ENCODE measurements at places on chromosomes 6 and 20.

DNA sequence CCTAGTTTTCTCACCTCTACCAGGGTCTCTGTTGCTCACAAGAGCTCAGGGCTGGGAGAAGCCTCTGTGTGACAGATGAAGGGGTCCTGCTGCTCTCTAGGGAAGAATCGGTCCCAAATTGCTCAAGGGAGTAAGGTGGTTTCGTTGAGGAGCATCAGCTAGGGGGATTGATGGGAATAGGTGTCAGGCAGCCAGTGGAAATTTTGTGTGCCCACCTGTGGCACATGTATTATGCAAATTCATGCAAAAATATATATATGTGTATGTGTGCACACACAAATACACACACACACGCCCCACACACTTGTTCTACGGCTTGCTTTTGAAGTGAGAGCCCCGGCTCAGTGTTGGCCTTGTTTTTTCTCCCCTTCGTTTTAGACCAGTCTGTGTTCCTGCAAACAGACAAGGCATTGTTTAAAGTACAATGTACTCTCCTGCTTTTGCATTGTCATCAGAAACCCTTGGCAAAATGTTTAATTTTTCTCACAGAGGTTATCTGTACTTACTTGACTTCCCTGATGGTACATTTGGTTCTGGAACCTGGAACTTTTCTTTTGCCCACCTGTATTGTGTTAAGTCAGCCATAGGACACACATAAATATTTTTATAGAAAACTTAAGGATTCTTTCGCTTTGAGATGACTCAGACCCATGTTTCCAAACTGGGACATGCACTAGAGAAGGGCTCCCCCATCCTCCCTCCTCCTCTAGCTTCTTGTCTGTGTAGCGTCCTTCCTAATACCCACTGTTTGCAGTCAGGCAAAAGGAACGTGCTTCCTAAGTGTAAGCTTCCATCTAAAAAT is 26.7 kb downstream of the FOXO3 start:
- DNase-seq = no peak

DNA sequence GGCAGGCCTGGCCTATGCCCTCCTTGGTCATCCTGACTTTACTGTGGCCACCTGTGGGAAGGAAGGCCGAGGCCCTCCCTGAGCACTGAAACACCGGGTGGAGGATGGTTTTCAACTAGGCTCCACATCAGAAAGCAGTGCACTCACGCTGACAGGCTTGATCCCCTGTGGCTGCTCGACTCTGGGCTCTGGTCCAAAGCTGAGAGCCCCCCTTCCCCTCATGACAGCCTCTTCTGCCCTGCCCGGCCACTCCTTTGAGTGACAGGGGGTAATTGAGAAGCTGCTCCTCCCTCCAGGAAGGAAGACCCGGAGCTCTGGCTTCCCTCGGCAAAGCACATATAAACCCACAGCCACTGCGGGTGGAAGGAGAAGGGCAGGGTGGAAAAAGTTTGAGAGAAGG is 43.6 kb downstream of the MUC22 start:
- DNase-seq = no peak

- DNase-seq = peak; percentile 88
Measured at GRCh38 chr6:26595669-26596269, 984 bp upstream of the ABT1 start.

GRCh38 chr6:115004204-115004603 is 661.4 kb upstream of the HS3ST5 start:
- no peak for DNase-seq

- no peak for DNase-seq
Measured at GRCh38 chr6:70396163-70396562, 17.1 kb upstream of the FAM135A start.

DNA sequence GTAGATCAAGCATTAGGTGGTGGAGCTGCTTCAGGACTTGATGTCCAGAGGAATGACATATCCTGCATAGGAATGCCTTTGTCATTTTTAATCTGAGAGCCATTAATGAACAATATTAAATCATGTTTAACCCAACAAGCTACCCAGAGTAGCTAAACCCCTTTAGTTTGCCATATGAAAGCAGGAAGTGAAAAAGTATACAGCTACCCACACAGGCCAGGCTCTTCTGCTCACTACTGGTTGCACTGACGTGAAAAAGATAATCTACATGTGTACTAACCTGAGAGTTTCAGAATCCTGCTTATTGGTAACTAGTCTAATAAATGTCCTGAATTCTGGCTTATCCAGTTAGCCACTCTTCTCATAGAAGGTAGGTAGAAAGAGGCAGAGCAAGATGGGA is 19.9 kb downstream of the GLYATL3 start:
- no peak for DNase-seq

GRCh38 chr6:46407776-46408530 is 83.3 kb downstream of the RCAN2 start:
- no peak for DNase-seq

- DNase-seq = no peak
Measured at GRCh38 chr6:118843685-118844390, 50.1 kb upstream of the ASF1A start.

GRCh38 chr6:33807606-33808005 is 3.8 kb upstream of the MLN start:
- DNase-seq = no peak

DNA sequence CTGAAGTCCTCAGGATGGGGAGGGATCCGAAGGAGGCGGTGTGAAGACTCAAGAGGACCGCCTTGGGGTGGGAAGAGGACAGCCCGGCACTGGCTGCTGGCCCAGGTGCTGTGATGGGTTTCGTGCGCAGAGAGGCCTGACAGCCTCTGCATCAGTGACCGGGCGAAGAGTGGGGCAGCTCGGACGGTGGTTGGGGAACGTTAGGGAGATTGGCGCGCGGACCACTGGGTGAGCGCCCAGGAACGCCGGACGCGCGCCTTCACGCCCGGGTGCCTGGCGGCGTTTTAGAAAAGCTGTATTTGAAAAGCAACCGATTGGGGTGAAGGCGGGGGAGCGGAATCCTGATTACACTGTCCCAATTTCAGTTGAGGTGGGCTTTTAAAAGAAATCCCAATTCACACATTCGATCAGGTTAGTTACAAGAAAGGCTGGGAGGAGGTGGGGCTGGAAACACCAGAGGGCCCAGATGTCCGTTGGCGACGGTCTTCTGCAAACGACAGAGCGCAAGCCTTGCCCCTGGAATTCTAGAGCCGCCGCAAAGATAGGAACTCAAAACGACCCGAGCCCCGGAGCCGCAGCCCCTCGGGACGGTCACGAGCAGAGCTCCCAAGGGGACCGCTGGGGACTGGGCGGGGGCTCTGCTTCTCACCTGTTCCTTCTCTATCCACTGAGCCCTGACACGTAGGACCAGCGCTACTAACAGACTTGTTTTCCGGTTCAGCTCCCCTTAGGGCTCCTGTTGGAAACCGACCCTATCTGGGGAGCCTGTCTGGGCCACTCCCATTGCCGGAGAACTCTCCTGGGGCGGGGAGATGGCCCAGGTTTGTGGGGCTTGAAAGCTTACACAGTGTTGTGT is 8.5 kb upstream of the TRIM40 start:
- no peak for DNase-seq

DNA sequence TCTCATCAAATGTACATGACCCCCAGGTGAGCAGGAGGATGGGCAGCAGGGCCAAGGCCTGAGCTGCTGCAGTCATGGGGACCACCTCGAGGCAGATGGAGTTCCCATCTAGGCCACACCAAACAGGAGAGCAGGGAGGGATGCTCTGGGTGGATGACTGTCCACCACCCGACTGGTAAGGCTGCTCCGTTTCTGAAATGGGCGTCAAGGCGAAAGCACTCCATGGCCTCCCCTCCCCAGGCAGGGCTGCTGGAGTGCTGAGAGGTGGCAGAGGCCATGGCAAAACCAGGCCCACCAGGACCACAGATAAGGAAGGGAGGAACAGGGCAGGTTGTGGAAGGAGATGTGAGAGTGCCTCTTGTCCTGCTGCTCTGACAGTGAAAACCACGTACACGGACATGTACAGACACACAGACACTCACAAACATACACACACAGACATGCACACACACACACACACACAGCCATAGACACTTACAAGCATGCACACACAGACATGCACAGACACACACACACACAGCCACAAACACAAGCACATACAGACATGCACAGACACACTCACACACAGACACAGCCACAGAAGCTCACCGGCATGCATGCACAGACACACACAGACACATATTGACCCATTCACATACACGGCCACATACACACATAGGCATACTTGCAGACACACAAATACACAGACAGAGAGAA is 93.2 kb downstream of the PSMG4 start:
- DNase-seq = no peak

DNA sequence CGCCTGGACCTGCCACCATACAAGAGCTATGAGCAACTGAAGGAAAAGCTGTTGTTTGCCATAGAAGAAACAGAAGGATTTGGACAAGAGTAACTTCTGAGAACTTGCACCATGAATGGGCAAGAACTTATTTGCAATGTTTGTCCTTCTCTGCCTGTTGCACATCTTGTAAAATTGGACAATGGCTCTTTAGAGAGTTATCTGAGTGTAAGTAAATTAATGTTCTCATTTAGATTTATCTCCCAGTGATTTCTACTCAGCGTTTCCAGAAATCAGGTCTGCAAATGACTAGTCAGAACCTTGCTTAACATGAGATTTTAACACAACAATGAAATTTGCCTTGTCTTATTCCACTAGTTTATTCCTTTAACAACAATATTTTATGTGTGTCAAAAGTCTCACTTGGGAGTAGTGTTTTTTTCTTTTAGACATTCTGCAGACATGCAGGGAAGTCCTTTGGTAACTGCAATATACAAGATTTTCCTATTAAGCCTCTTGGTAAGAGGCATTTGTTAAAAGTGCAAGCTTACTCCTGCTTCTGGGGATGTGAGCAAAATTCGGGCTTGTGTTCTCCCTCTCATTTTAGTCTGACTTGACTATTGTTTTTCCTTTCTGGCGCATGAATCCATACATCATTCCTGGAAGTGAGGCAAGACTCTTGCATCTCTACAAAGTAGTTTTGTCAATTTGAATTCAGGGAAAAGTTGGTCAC is 8.4 kb upstream of the DYNLRB1 start:
- DNase-seq = no peak

DNA sequence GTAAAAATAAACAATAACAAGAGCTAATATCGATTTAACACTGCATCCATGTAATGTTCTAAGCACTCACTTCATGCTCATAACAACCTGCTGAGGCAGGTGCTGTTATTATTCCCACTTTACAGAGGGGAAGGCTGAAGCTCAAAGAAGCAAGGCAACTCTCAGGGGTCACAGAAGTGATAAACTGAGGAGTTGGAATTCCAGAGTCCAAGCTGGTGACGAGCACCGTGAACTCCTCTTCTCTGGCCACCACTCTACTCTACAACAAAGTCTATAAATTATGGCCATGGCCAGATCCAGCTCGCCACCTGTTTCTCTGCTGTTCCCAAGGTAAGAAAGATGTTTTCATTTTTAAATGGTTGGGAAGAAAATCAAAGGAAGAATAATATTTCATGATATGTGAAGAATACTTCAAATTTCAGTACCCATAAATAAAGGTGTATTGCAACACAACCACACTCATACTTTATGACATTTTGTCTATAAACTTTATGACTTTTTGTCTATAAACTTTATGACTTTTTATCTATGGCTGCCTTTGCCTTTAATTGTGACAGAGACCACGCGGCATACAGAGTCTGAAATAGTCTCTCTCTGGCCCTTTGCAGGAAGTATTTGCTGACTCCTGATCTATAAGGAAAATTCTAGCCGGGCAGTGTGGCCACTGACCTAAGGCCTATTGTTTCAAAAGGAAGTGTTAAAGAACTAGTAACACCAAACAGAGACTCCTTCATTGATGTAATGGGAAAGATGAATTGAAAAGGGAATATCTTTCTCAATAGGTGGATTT is 113.2 kb upstream of the KCNG1 start:
- DNase-seq = no peak

GRCh38 chr6:62272114-62272513 is 13.9 kb downstream of the KHDRBS2 start:
- DNase-seq = no peak

DNA sequence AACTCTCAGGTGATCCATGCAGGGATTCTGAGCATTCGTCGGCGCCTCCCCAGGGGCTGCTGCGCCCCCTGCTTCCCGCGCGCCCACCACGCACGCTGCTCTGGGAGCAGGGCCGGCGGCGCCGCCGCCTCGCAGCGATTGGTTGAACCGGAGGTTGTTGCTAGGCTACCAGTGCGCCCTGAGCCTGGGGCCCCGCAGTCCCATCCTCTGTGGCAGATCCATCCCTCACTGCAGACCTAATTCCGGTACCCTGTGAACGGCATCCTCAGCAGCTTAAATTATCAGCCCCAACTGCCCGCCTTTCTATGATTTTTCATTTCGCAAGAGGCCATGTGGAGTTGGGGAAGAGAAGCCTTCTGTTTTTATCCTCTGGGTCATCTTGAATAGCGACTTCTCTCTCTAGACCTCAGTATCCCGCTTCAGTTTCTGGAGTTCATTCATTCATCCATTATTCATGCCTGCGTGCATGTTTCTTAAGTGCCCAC is 15.4 kb downstream of the PNPLA1 start:
- no peak for DNase-seq

- DNase-seq = no peak
Measured at GRCh38 chr20:38550274-38550673, 30.7 kb upstream of the ADIG start.

DNA sequence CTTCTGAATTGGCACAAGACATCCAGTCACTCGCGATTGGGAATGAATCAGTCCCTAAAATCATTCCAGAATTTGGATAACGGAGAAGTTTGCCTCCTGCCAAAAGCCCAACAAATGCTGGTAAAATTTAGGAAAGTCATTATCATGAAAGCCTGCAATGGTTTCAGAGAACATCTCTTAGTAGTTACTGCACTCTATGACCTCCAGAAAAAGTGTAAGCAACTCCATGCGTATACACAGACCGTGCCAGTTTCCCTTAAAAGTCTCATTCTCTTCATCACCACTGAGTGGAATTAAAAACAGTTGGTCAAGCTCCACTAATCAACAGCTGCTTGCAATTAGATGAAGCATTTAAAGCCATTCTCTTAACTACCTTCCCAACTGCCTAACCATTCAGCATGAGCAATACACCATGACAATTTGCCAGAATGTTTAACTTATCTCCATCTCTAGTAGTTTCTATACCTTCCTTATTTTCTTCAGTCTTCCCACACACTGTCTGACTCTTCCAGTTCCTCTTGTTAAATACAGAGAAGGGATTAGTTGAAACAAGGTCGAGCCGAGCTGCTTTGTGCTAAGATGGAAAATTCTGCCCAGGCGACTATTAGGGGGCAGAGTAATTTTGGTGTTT is 183.6 kb upstream of the PRDM1 start:
- DNase-seq = no peak

DNA sequence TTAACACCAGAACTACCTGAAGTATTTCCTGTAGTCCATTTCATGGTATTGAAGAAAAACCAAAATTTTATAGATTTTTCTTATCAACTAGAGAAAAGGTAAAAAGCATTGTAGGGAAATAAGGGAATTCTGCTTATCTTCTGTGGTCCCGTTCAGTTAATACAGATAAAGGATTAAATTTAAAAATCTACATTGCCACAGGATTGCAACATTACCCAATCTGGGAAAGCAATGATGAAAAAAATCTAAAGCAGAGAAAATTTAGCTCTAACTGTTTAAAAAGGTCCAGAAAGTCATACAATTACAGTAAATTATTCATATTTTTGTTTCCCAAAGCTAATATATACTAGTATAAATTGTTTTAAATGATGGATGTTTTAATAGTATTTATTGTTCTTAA is 18.0 kb downstream of the POLH start:
- no peak for DNase-seq
